RWPE2 (cell line): ENCODE measurements at places on chromosomes 13 and 19.

- DNase-seq: no peak
- no peak overlapping the region for H3K4me3 ChIP-seq
- no peaks in the 10 kb centered on the region for H3K36me3 ChIP-seq
- no peaks in the 10 kb centered on the region for H3K4me1 ChIP-seq
- no peak overlapping the region for H3K27ac ChIP-seq
Observed at GRCh38 chr13:99974939-99975561, 3.5 kb upstream of the ZIC5 start.

GRCh38 chr13:66138172-66138811 lies 1091.8 kb downstream of the PCDH9 start:
- H3K4me1 ChIP-seq: no peaks in the 10 kb centered on the region
- no peaks in the 10 kb centered on the region for H3K36me3 ChIP-seq
- no peak overlapping the region for H3K4me3 ChIP-seq
- no peaks in the 10 kb centered on the region for H3K27me3 ChIP-seq

- peaks cover 19% of the 10 kb centered on the region for H3K36me3 ChIP-seq
- no peaks in the 10 kb centered on the region for H3K27me3 ChIP-seq
- H3K27ac ChIP-seq: peak within 1 kb of the TSS; percentile 16
- peak; percentile 90 for DNase-seq
- peak within 1 kb of the TSS; percentile 46 for H3K4me3 ChIP-seq
Observed at GRCh38 chr19:53254411-53255341, at the start of gene ZNF677. ZNF677 (minus strand) TSS chr19:53254873; CDS start chr19:53251550, 3,323 bp downstream.

GRCh38 chr13:99778500-99778899 lies 193.1 kb downstream of the ZIC5 start:
- no peak overlapping the region for H3K27ac ChIP-seq
- no peaks in the 10 kb centered on the region for H3K27me3 ChIP-seq
- DNase-seq: no peak
- no peaks in the 10 kb centered on the region for H3K36me3 ChIP-seq

DNA sequence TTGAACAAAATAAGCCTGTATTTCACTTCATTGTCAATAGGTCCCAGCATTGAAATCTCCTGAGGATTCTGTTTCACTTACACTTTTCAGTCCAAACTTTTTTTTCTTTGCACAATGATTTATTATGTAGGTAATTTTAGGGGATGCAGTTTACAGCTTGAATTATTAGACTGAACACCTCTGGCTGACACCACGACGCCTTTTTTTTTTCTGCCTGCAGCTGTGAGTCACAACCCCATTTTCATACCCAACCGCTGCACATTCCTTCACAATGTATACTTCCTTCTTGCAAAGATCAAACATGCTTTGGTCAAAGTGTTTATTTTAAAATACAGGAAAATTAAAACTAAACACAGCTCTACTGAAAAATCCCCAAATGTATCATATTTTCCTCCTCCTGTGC lies 11.4 kb downstream of the ZIC2 start:
- H3K36me3 ChIP-seq: no peaks in the 10 kb centered on the region
- DNase-seq: no peak
- H3K4me1 ChIP-seq: no peaks in the 10 kb centered on the region
- no peak overlapping the region for H3K4me3 ChIP-seq

- peak overlapping the region; percentile 42 for H3K4me3 ChIP-seq
- H3K27me3 ChIP-seq: peaks cover 7% of the 10 kb centered on the region
- no peak for DNase-seq
- no peaks in the 10 kb centered on the region for H3K36me3 ChIP-seq
- H3K27ac ChIP-seq: peak overlapping the region; percentile 22
Observed at GRCh38 chr19:7917267-7918061, 2.7 kb upstream of the SNAPC2 start.

GRCh38 chr13:44373601-44374347 lies at the start of gene SERP2:
SERP2 (plus strand) TSS chr13:44373824; CDS start chr13:44374026, 202 bp downstream.
- DNase-seq: no peak
- no peaks in the 10 kb centered on the region for H3K27me3 ChIP-seq
- no peaks in the 10 kb centered on the region for H3K4me1 ChIP-seq
- H3K36me3 ChIP-seq: no peaks in the 10 kb centered on the region
- H3K4me3 ChIP-seq: peak within 1 kb of the TSS; percentile 8

- H3K27me3 ChIP-seq: no peaks in the 10 kb centered on the region
- H3K4me1 ChIP-seq: no peaks in the 10 kb centered on the region
- DNase-seq: no peak
Observed at GRCh38 chr13:33139184-33139583, 123.0 kb downstream of the KL start.

GRCh38 chr13:41643507-41643906 lies 186.2 kb downstream of the RGCC start:
- no peaks in the 10 kb centered on the region for H3K27me3 ChIP-seq
- H3K4me1 ChIP-seq: peaks cover 32% of the 10 kb centered on the region
- H3K27ac ChIP-seq: no peak overlapping the region
- no peaks in the 10 kb centered on the region for H3K36me3 ChIP-seq

DNA sequence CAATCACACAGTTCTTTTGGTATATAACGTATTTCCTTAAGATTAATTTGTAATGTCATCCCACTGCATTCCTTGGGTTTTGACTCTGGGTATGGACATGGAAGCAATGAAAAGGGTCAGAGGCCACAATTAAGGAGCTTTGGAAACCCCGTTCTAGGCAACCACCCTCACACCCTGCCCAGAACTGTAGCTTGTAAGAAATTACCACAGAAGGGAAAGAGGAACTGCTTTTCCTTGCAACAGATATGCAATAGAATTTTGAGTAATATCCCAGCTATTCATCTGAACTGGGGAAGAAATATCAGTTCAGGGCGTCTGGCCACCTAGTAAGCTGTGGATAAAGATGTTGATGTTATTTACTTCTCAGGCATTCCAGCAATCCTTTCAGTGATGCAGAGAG lies 985 bp upstream of the CLC start:
- H3K36me3 ChIP-seq: no peaks in the 10 kb centered on the region
- H3K4me3 ChIP-seq: no peak overlapping the region
- DNase-seq: no peak
- no peak overlapping the region for H3K27ac ChIP-seq
- H3K27me3 ChIP-seq: peaks cover 31% of the 10 kb centered on the region

GRCh38 chr19:45659096-45659729 lies 8.8 kb upstream of the GIPR start:
- no peaks in the 10 kb centered on the region for H3K27me3 ChIP-seq
- DNase-seq: no peak
- H3K27ac ChIP-seq: no peak overlapping the region
- H3K4me1 ChIP-seq: no peaks in the 10 kb centered on the region
- H3K36me3 ChIP-seq: no peaks in the 10 kb centered on the region

- no peak overlapping the region for H3K4me3 ChIP-seq
- no peaks in the 10 kb centered on the region for H3K36me3 ChIP-seq
- no peaks in the 10 kb centered on the region for H3K4me1 ChIP-seq
- DNase-seq: no peak
Observed at GRCh38 chr13:21348488-21349120, 110.5 kb downstream of the ZDHHC20 start.

DNA sequence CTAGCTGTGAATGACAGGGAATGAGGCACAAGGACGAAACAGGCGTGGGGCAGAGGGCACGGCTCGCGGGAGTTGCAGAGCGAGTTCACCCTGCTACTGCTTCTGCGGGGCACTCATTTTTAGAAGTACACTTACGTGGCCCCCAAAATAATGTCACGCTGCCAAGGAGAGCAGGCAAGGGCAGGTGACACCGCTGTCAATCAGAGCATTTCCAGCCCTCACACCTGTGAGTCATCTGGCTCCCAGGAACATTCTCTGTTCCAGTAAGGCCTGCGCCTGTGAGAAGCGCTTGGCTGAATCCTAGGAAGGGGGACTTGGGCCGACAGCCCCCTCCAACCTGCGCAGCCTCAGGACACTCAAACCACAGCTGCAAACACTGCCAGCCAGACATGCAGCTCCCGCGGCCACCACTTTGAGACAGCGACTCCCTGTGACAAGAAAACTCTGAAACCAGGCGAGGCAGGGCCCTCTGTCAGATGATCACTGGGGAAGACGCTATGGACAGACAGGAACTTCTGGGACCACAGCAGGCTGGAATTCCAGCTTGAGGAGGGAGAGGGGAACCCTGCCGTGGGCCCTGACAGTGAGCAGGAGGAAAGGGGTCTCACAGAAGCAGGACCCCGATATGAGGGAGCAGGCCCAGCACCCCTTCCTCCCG lies 12.7 kb downstream of the DOT1L start:
- H3K27me3 ChIP-seq: no peaks in the 10 kb centered on the region
- DNase-seq: no peak

DNA sequence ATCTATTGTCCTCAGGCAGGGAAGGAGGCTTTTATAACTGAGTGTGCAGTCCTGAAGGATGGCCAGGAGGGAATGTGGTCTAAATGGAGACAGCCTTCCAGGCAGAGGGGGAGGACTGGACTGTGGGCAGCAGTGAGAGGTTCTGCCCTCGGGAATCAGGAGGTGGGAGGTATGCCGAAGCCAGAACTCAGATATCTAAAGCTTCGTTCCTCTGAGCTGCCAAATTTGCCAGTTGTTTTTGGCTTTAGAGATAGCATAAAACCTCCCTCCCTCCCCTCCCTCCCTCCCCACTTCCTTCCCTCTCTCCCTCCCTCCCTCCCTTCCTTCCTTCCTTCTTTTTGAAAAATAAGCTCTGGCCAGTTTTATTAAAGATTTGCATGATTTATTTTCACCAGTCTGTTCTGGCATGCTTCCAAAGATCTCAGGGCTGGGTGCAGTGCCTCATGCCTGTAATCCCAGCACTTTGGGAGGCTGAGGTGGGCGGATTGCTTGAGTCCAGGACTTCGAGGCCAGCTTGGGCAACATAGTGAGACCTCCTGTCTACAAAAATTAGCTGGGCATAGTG lies 2.4 kb downstream of the MEDAG start:
- DNase-seq: no peak
- no peak overlapping the region for H3K27ac ChIP-seq
- no peak overlapping the region for H3K4me3 ChIP-seq

- no peaks in the 10 kb centered on the region for H3K36me3 ChIP-seq
- no peak overlapping the region for H3K27ac ChIP-seq
- H3K27me3 ChIP-seq: no peaks in the 10 kb centered on the region
- no peaks in the 10 kb centered on the region for H3K4me1 ChIP-seq
- no peak for DNase-seq
Observed at GRCh38 chr13:97583907-97584497, 150.0 kb downstream of the RAP2A start.

DNA sequence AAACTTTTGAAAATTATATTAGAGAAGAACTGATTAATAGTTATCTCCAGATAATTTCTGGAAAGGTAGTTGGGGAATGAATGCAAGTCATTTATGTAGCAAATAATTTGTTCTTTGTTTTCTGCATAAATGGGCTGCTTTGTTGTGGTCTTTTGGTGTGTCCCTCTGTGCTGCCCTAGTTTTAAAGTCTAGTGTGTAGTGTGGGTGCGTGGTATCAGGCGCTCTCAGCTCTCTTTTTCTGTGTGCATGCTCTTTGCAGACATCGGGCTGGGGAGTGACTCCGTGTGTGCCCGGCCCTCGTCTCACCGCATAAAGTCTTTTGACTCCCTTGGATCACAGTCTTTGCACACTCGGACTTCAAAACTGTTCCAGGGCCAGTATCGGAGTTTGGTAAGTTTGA lies 94.5 kb downstream of the ARHGEF7 start:
- DNase-seq: no peak
- no peaks in the 10 kb centered on the region for H3K27me3 ChIP-seq
- no peaks in the 10 kb centered on the region for H3K36me3 ChIP-seq
- H3K4me3 ChIP-seq: no peak overlapping the region
- peaks cover 9% of the 10 kb centered on the region for H3K4me1 ChIP-seq

DNA sequence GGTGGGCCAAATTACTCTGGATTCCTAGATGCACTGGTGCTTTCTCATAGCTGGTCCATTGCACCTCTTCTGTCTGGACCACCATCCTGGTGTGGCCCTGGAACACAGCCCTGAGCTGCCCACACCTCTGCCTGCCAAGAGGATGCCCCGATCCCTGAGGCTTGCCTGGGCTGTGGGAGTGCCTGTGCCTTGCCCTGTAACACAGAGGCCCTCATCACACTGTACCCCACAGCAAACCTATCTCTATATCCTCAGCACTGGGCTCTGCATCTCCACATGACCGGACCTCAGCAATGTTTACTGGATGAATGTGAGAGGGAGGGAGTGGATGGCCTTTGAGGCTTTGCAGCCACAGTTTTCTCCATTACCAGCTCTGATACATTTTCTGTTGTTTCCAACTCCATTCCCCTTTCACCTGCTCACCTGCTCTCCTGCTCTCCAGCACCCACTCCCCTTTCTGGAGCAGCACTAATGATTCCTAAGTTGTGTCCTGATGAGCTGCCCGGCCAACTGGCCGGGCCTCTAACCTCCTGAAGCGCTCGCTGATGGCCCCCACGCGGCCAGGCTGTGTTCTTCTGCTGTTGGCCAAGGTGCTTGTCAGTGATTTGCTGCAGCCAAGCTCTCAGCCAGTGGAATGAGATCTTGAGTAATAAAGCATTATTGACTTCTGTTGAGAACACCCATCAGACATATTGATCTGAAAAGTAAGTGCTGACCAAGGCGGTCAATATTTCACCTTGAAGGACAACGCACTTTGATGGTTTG lies 232.6 kb downstream of the TEX29 start:
- H3K27me3 ChIP-seq: no peaks in the 10 kb centered on the region
- no peak overlapping the region for H3K4me3 ChIP-seq
- no peak for DNase-seq
- no peaks in the 10 kb centered on the region for H3K36me3 ChIP-seq

GRCh38 chr13:37202264-37202663 lies 96.8 kb upstream of the CSNK1A1L start:
- no peaks in the 10 kb centered on the region for H3K27me3 ChIP-seq
- no peak overlapping the region for H3K27ac ChIP-seq
- DNase-seq: no peak
- peaks cover 5% of the 10 kb centered on the region for H3K4me1 ChIP-seq
- no peak overlapping the region for H3K4me3 ChIP-seq
- no peaks in the 10 kb centered on the region for H3K36me3 ChIP-seq

GRCh38 chr13:33490461-33491327 lies 205.1 kb upstream of the STARD13 start:
- peaks cover 15% of the 10 kb centered on the region for H3K4me1 ChIP-seq
- H3K4me3 ChIP-seq: no peak overlapping the region
- DNase-seq: no peak
- no peaks in the 10 kb centered on the region for H3K36me3 ChIP-seq

DNA sequence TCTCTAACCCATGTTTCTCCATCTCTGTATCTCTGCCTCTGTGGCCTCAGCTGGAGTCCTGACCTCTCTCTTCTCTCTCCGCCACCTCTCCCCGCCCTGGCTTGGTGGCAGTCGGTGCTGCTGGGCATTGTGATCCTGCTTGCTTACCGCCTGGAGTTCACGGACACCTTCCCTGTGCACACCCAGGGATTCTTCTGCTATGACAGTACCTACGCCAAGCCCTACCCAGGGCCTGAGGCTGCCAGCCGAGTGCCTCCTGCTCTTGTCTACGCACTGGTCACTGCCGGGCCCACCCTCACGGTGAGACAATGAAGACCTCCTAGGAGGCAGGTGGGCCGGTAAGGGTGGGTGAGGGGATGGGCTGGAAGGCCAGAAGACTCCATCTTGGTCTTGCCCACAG lies 4.2 kb downstream of the PLPPR2 start:
- H3K4me3 ChIP-seq: no peak overlapping the region
- no peaks in the 10 kb centered on the region for H3K27me3 ChIP-seq
- H3K4me1 ChIP-seq: no peaks in the 10 kb centered on the region
